ENCODE measurements at places on chromosomes 16 and 17.

DNA sequence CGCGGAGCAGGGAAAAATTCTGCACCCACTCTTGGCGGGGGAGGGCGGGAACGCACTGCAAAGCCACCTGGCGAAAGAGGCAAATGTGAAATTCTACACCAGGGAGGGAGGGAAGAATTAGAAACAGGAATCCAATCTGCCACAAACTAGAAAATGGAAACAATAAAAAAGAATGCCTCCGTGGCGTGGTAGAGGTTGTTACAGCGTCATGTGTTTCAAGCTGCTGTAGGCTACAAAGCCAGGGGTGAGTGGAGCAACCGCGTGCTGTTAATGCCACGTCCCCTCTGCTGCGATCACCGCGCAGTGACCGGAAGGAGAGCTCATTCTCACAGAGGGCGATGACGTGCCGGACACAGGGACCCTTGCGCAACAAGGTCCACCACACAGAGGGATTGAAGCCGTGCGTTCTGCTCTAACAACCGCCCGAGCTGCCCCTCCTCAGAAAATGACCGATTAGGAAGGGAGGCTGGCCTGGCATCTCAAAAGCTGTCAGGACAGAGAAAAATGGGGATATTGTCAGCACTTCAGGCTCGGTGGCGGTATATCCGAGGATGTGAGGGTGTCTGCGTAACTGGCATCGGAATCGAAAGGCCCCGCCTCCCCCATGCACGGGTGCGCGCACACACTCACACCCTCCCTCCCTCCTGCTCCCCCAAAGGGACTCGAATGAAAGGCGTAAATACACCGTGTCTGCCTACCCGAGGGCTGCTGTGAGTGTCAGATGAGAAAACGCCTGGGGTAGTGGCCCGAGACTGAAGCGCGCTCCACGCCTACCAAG is 70.8 kb upstream of the TNRC6C start:
- peak; percentile 18 for DNase-seq

GRCh38 chr17:48541577-48542113 is 3.3 kb downstream of the HOXB2 start:
- DNase-seq = no peak

DNA sequence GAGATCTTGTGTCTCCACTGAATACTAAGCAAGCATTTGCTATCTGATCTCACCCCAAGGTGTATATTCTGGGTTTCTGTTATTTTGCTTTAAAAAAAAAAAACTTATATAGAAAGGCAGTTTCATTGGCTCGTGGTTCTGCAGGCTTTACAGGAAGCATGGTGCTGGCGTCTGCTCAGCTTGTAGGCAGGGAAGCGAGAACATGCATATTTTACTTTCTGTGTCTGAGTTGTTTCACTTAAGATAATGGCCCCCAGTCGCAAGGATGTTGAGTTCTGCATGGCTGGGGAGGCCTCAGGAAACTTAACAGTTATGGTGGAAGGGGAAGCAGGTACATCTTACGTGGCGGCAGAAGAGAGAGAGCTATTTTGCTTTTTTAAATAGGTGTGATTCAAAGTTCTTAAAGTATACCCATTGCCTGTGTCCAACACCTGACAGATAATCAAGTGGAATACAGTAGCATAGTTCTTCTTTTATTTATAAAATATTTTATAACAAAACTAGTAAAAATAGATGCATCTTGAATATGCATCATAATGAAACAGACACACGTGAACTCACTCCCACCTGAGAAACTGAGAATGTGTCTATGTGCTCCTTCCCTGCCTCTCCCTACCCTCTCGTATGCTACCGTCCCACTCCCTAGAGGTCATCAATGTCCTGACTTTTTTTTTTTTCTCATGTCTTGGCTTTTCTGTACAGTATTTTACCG is 15.4 kb upstream of the ARHGAP17 start:
- no peak for DNase-seq

GRCh38 chr16:75620326-75621169 is 2.5 kb downstream of the ADAT1 start:
- no peak for DNase-seq

GRCh38 chr16:63530974-63531373 is 1494.7 kb upstream of the CDH8 start:
- no peak for DNase-seq

DNA sequence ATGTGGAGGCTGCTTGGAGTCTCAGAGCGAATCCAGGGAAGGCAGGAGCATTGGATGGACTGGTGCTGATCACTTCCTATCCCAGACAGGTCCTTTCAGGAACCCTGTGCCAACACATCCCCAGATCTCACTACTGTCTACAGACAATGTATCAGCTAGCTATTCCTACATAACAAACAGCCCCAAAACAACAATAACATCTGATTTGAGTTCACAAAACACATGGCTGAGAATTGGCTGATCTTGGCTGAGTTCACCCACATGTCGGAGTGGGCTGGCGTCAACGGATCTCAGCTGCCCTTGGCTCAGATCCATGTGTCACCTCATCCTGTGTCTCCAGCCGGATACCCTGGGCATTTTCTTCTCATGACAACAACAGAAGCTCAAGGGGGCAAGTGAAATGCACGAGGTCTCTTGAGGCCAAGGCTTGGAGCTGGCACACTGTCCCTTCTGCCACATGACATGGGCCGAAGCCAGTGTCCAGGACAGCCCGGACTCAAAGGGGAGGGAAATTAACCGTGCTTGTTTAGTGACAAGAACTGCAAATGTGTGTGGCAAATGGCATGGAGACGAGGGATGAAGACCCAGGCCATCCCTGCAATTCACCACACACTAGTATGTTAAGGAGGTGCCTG is 18.7 kb downstream of the SNX20 start:
- no peak for DNase-seq

GRCh38 chr17:50637829-50638605 is 3.3 kb downstream of the ABCC3 start:
- DNase-seq = no peak

GRCh38 chr16:8887431-8887765 is 5.2 kb downstream of the LITAFD start:
- no peak for DNase-seq

- DNase-seq = no peak
These were observed 444.1 kb upstream of the RBFOX1 start for GRCh38 chr16:6888531-6888930.

- DNase-seq = no peak
These were observed 2.8 kb downstream of the DNASE1L2 start for GRCh38 chr16:2238838-2239675.

DNA sequence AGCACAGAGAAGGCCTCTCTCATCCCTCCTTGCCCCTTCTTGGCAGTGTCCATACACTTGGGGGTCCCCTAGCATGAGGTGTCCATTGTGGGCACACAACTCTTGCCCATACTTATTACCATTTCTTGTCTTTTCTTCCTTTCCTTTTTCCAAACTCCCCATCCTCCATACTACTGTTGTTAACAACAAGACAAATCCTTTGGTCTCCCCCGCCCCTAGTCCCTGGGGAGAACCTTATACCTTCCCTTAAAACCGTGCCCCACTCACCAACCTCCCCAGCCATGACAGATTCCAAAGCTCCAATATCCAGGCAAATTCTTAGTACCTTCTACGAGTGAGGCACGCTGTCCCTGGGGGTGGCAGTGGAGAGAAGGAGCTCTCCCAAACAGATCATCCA is 82.9 kb downstream of the GAS7 start:
- no peak for DNase-seq

DNA sequence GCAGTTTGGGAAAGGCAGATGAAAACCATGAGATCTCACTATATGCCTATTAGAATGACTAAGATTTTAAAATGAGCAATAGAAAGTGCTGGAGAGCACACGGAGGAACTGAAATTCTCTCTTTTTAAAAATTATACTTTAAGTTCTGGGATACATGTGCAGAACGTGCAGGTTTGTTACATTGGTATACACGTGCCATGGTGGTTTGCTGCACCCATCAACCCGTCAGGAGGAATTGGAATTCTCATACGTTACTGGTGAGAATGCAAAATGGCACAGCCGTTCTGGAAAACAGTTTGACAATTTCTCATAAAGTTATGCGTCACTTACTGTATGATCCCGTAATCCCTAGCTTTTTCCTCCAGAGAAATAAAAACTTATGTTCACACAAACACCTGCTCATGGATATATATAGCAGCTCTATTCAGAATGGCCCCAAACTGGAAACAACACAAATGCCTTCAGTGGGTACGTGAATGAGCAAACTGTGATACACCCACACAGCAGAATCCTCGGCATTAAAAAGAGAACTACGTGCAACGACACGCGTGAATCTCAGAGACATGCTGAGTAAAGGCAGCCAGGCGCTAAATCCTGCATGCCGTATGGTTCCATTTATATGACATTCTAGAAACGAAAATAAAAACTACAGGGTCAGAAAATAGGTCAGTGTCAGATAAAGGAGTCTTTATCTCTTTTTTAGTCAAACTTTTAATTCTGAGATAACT is 11.8 kb downstream of the PIK3R6 start:
- no peak for DNase-seq

GRCh38 chr16:25106567-25107465 is 4.7 kb upstream of the LCMT1 start:
- peak; percentile 64 for DNase-seq

DNA sequence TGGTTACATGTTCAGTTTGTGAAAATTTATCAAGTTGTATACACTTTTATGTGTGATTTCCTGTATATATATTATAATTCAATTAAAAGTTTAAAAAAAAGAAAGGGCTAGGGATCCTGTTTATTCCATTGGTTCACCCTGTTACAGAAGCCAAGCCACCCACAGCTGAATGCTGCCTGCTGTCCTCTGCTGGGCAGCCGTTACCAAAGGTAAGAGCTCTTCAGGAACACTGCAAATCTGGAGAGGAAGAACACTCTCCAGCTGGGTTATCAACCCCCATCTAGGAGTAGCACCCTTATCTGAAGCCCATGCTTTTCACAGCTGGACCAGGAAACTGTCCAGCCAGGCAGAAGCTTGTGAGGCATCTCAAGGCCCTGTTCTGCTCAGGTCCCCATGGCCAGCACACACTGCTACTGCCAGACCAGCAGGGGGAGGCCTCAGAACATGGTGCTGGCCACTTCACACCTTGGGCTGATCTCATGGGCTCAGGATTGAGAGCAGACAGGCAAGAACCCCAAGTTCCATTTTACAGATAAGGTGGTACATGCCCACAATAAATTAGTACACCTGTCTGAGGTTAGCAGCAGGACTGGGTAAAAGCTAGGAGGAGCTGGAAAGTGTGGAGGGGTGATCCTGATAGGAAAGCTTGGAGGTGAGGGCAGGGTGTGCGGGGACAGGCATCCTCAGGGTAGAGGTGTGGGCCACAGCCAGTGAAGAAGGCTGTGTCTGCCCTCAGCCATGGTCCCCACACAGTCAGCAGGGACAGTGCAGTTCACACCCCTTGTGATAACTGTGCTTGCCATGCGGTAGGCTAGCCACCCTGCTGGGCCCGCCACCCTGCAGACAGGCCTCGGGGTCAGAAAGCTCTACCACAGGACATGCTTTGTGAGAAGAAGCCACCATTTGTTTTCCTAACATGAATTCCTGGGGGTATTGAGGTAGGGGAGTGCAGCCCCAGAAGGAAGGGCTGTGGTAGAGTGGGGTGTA is 54.3 kb upstream of the SREBF1 start:
- DNase-seq = peak; percentile 58

GRCh38 chr17:63949576-63950250 is 17.6 kb upstream of the CD79B start:
- DNase-seq = no peak

GRCh38 chr17:68020409-68020756 is 15.2 kb upstream of the KPNA2 start:
- DNase-seq = no peak

GRCh38 chr17:62092784-62093183 is 27.7 kb upstream of the MED13 start:
- DNase-seq = no peak

- no peak for DNase-seq
These were observed 121.0 kb upstream of the TOB1 start for GRCh38 chr17:50986989-50987660.

- DNase-seq = no peak
These were observed 727 bp upstream of the MBTPS1 start for GRCh38 chr16:84117494-84117843.

DNA sequence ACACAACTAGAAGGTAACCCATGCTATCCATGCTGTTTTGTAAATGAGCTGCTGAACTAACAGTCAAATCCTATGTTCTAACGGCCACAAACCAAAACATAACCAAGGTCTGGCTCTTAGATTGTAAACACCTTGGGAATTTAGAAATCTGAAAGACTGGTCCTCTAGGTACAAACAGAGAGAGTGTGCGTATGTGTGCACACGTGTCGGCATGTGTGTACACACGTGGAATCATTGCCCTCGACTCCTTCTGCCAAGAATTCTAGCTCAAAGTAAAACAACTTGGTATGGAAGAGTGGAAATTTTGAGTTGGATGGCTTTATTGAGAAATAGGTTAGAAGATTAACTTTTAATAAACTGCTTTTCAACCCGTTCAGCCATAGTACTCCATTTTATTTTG is 18.1 kb upstream of the GHDC start:
- no peak for DNase-seq

- no peak for DNase-seq
These were observed 24.9 kb downstream of the ACSF3 start for GRCh38 chr16:89118361-89119165.

GRCh38 chr17:1644493-1645206 is 882 bp downstream of the SCARF1 start:
- DNase-seq = no peak

- DNase-seq = peak; percentile 64
These were observed at the start of gene MIEF2 for GRCh38 chr17:18260332-18261145. MIEF2 (plus strand) TSS chr17:18260662; CDS start chr17:18262721, 2,059 bp downstream.

GRCh38 chr17:78522031-78522809 is 55.0 kb downstream of the DNAH17 start:
- no peak for DNase-seq

- DNase-seq = no peak
These were observed 7.1 kb downstream of the HAS3 start for GRCh38 chr16:69112285-69113129.

DNA sequence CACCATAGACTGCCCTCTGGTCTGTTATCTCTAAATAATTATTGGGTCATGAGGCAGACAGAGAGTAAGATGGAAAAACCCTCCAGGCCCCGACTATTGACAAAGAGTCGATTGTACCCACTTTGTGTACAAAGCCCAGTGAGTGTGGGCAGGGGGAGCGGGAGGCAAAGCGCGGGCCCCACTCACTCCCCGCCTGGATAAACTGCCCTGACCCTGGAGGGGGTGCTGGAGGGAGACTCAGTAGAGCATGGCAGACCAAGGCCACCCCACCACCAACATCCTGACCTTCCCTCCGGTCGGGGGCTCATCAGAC is 11.2 kb upstream of the CPSF4L start:
- no peak for DNase-seq
